Cerebellum (tissue), 4 donors: ENCODE measurements at places on chromosomes 7 and 10. TPM values are rescaled to one million over a fixed set of nuclear protein-coding genes. Genes with fewer than 3 reads are reported as not detected.

ANKRD61 gene
- total RNA-seq = not detected

INA gene
- total RNA-seq = 160 TPM

TUBAL3 gene
- total RNA-seq = 0.27 TPM

ACSL5 gene
- 2.0 TPM for total RNA-seq

C10orf67 gene
- 0.54 TPM for total RNA-seq

ARHGEF5 gene
- 1.2 TPM for total RNA-seq

ARHGAP12 gene
- 78.3 TPM for total RNA-seq
